ENCODE measurements at places on chromosomes 12 and 14. TPM values are rescaled to one million over a fixed set of nuclear protein-coding genes. Genes with fewer than 3 reads are reported as not detected.

SLC25A21 gene
- 0.89 TPM for total RNA-seq

EGLN3 gene
- total RNA-seq = 6.1 TPM

PSMC6 gene
- 93.0 TPM for total RNA-seq

HOTAIR gene
- 0.16 TPM for total RNA-seq

PCK2 gene
- total RNA-seq = 19.7 TPM

INF2 gene
- 135 TPM for total RNA-seq

EML5 gene
- total RNA-seq = 0.84 TPM

POTEG gene
- total RNA-seq = not detected

AICDA gene
- total RNA-seq = 0.05 TPM

DYRK4 gene
- 43.2 TPM for total RNA-seq

ATF1 gene
- total RNA-seq = 53.9 TPM

Data from A549 treated with DMSO at 1 μM for 4 hours (cell line).